ENCODE measurements at places on chromosomes 4 and X.

- DNase-seq = no peak
Measured at GRCh38 chr4:173420324-173420752, 21.4 kb upstream of the SCRG1 start.

GRCh38 chr4:37978248-37978924 is 18.2 kb downstream of the PTTG2 start:
- no peak for DNase-seq

DNA sequence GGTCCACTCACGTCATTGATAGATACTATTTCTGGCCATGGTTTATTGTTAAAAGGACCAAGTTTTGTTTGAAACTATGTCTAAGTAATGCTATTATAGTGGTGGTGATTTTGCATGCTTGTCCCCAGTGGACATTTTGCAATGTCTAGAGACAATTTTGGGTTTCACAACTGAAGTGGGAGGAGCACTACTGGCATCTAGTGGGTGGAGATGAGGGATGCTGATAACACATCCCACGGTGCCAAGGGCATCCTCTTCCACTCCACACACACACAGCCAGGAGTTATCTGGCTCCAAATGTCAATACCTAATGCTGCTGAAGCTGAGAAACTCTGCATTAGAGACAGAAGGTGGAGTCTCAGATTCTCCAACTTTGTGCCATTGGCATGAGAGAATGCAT is 131.2 kb downstream of the FRMPD4 start:
- DNase-seq = no peak

- no peak for DNase-seq
Measured at GRCh38 chr4:7658341-7659204, 223.8 kb upstream of the PSAPL1 start.

- no peak for DNase-seq
Measured at GRCh38 chr4:98873059-98873458, 55.9 kb downstream of the EIF4E start.

DNA sequence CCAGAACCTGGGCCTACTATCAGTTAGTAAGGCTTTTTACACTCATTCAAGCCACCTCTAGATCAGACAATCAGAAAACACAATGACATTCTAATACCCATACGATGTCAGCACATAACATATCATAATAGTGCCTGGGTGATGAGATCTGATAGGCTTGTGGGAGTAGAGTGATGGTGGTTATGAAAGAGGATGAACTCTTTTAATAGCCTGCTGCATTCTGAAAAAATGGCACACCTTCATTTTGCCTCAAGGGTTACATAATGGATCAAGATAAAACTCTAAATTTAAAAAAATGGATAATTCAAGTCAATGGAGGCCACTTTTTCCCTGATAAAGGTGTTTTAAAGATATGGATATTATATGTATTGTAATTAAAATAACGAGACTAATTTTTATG is 215.6 kb downstream of the MAML3 start:
- DNase-seq = no peak

- no peak for DNase-seq
Measured at GRCh38 chr4:152805071-152805650, 25.4 kb downstream of the ARFIP1 start.

- DNase-seq = no peak
Measured at GRCh38 chr4:107497054-107497453, 223.0 kb downstream of the PAPSS1 start.

DNA sequence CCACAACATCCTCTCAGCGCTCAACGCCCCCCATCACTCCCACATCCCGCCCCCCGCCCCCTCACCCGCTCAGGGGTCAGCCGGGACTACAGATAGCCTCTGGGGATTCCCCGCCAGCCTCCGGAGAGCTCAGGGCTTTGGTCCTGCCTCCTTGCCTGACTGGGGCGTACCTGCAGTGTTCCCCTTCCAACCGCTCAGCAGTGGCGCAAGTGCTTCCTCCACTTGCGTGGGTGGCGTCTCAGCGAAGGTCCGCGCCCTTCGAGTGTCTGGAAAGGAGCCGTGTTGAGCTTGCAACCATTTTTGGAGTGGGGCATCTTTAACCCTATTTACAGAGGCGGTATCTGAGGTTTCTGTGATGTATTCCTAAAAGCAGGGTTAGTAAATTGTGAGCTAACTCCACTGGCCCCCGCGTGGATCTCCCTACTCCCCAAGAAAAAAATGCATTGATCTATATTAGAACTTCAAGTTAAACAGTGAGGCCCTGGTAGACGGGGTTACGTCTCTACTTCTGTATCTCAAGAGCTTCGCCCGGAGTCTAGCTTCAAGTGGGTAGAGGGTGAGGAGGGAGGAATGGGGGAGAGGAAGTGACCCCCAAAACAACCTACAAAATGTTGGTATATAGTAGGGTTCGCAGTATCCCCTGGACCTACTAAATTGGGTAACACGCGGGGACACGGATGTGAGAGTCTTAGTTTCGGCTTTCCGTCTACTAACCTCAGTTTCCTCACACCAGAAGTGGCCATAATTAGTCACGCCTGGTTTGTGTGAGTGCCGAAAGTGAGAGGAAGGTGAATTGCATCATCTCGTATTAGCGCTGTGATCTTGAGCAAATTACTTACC is 16.1 kb downstream of the NKX3-2 start:
- no peak for DNase-seq

DNA sequence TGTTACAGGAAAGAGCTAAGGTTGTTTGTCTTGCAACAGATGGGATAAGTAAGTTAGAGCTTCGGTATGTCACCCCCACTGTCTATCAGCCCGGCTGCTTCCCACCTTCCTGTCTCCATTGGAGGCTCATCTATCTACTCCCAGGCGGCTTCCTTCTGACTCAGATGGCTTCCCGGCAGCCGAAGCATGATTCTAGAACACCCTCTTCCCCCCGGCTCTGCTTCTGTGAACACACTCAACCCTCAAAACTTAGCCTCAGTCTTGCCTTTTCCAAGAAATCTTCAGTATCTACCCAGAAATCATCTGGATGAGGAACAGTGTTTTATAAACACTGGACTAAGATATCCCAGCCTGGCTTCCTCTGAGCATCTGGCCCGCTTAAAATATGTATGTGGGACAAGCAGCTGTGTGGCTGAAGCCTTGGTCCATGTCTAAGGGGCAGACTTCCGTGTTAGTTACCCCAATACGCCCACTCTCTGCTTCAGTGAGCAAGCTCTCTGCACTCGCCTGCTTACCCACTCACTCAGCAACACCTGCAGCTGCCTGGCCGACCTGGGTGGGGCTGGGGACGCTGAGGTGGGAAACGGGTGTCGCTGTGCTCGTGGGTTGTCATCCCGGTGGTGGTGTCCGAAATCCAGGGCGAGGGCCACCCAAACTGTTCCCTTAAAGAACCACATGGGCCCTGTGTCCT is 12.0 kb upstream of the SLC2A9 start:
- no peak for DNase-seq

- DNase-seq = no peak
Measured at GRCh38 chr4:22962295-22962694, 269.6 kb downstream of the GBA3 start.

DNA sequence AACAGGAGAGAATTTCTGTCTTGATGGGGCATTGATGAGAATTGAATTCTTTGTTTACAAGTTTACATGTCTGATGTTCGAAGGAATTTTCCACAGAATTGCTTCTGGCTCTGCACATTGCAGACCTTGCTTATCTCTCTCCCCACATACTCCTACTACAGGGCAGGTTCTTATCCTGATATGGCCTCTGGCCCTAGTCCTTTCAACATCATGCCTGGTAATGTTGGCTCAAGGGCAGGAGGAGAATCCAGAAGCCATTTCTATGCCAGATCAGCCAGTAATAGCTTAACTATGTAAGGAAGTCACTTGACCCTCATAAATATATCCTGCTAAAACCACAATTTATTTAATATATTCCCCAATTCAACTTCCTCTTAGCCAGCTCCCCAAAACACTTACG is 24.3 kb upstream of the TSPAN5 start:
- no peak for DNase-seq

DNA sequence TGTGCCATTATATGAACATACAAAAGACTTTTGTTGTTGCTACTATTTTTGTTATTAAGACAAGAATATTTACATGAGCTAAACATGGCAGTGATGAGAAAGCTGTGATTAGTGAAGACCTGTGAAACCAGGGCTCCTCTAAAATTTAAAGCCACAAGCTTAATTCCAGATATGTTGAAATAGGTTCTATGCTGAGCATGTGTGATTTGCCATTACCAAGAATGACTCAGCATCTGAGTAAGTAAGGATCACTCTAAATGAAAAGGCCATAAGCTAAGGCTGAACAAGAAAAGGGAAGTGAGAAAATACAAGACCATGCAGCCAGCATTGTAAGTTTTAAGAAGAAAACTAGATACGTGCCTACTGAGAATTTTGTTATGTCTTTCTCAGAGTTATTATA is 75.9 kb upstream of the CAMK2D start:
- no peak for DNase-seq

DNA sequence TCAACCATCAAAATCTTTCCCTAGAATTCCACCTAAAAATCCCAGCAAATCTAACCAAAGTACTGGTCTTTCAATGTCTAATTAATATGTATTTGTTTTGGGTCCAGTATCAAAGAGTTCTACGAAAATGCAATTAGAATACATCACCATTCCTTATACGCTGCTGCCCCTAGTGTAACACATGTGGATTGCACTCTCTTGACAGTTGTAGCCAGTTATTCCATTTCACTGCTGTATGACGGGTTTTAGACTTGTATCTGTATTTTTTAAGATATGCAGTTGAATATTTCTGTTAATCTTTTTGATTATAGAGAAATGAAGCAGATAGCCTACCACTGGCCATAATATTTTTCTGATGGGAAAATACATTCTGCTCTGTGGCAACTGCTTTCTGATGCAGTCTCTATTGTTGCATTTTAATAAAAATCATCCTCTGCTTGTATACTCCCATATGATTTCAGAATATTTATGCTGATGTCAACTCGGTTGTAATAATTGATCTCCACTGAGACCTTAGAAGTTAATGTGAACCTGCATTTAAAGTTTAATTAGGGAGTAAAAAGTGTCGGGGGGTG is 17.1 kb upstream of the PAGE2B start:
- DNase-seq = no peak

DNA sequence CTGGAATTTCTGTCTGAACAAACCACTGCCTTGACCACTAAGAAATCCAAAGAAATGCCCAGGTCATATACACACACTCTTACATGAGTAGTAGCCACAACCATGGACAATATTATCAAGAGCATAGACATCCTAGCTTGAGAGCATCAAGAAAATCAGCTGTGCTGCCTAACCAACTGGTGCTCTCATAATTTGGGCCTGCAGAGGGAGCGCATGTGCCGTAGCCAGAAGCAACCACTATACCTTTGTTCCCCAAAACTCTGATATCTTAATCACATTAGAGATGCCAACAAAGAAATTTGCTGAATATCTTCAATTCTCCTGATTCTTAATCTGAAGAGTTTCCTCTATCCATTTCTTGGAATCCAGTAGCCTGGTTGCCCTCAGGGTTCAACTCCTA is 163.6 kb downstream of the ZNF674 start:
- no peak for DNase-seq

- DNase-seq = no peak
Measured at GRCh38 chr4:142933207-142933606, 87.1 kb upstream of the INPP4B start.

All from NCI-H1105 (cell line).